CD8-positive, alpha-beta memory T cell (primary cell): ENCODE measurements at places on chromosomes 11 and 22. TPM values are rescaled to one million over a fixed set of nuclear protein-coding genes. Genes with fewer than 3 reads are reported as not detected.
A peak's percentile ranks its signal among the peaks of the same experiment; 100 is the strongest.

The TMX2 gene
- 131 TPM for total RNA-seq

- H3K27me3 ChIP-seq: no peaks in the 10 kb centered on the region
- DNase-seq: no peak
- H3K36me3 ChIP-seq: no peaks in the 10 kb centered on the region
- no peak overlapping the region for H3K4me3 ChIP-seq
- H3K4me1 ChIP-seq: no peaks in the 10 kb centered on the region
- no peak overlapping the region for H3K27ac ChIP-seq
These were observed 43.4 kb upstream of the PITPNB start for GRCh38 chr22:27962268-27963044.

GRCh38 chr22:45934659-45935341, 42.2 kb downstream of the WNT7B start:
- no peak for DNase-seq
- no peaks in the 10 kb centered on the region for H3K27me3 ChIP-seq
- no peak overlapping the region for H3K4me3 ChIP-seq
- no peak overlapping the region for H3K27ac ChIP-seq
- no peaks in the 10 kb centered on the region for H3K4me1 ChIP-seq

The OR51B2 gene
- total RNA-seq: not detected

- no peak overlapping the region for H3K27ac ChIP-seq
- no peaks in the 10 kb centered on the region for H3K36me3 ChIP-seq
- H3K4me1 ChIP-seq: no peaks in the 10 kb centered on the region
- H3K4me3 ChIP-seq: no peak overlapping the region
These were observed 410.8 kb upstream of the DDI1 start for GRCh38 chr11:103625624-103625965.

GRCh38 chr11:46667043-46667481, 33.4 kb downstream of the ARHGAP1 start:
- H3K27ac ChIP-seq: no peak overlapping the region
- no peaks in the 10 kb centered on the region for H3K27me3 ChIP-seq
- peaks cover 61% of the 10 kb centered on the region for H3K36me3 ChIP-seq
- no peak overlapping the region for H3K4me3 ChIP-seq
- DNase-seq: no peak
- H3K4me1 ChIP-seq: peaks cover 34% of the 10 kb centered on the region

- H3K27me3 ChIP-seq: no peaks in the 10 kb centered on the region
- no peak overlapping the region for H3K4me3 ChIP-seq
- no peak for DNase-seq
These were observed 5.1 kb downstream of the SNU13 start for GRCh38 chr22:41683616-41684015.

DNA sequence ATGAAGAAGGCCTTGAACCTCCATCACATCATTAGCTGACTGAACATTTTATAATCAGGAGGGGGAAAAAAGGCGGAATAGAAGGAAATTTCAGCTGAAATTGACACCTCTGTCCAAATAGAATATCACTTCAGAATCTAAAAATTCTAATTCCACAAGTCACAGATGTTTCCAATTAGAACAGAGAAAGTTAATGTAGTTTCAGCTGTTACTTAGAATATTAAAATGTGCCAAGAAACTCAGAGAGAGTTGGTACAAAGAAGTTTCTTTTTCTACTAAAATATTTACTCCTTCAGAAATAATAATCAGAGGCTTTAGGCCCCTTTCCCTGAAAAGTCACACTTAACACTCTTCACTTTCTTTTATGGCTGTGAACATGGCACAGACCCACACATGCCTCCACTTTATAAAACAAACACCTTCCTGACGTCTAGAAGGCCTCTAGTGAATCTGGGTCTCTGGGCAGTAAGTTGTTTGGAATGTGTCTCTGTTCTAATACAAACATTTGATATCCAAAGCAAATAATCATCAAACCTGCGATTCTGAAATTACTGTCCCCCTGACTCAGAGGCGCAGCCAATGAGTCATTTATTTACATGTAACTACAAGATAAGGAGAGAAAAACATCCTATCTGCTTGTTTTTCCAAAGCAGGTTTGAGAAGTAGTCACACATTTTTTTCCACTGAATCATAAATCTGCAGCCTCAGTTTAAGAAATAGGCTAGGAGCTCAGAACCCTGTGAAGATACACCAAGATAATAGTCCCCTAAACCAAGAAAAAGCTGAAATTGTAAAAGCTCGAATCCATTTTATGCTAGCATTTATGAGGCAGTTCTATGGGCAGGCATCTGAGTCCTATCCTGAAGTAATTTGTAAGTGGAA, 148.4 kb downstream of the ME3 start:
- no peak overlapping the region for H3K27ac ChIP-seq
- no peak overlapping the region for H3K4me3 ChIP-seq
- no peaks in the 10 kb centered on the region for H3K36me3 ChIP-seq
- H3K4me1 ChIP-seq: no peaks in the 10 kb centered on the region
- H3K27me3 ChIP-seq: no peaks in the 10 kb centered on the region

- H3K27me3 ChIP-seq: no peaks in the 10 kb centered on the region
- H3K36me3 ChIP-seq: no peaks in the 10 kb centered on the region
- no peak for DNase-seq
- no peaks in the 10 kb centered on the region for H3K4me1 ChIP-seq
These were observed 1499.3 kb downstream of the TBC1D22A start for GRCh38 chr22:48261706-48262105.

DNA sequence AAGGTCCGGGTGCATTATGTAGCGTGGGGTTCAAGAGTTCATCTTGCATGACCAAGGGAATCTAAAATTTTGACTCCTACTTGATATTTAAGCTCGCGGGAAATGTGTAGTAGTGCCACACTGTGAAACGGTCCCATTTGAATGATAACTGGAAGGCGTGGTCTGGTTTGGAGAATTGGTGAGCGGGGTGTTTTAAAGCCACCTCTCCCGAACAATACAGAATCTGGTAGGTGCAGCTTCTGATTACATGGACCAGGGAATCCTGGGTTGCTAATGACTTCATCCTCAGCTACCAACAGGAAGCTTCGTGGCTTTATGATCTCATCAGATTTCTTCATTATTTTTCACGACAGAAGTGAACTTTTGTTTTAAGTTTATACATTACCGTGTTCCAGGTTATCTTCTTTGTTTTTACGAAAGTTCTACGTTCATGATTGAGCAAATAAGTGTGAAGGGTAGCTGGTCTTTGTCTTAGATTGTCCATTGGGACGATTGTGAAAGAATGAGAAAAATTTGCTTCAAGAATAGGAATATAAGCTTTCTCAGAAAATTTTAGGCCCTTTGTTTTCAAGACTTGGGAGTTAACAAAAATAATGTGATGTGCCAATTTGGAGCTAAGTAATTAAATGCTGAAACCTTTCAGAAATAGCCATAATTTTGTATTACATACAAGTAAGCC, 1.7 kb downstream of the QSER1 start:
- peaks cover 20% of the 10 kb centered on the region for H3K4me1 ChIP-seq
- no peaks in the 10 kb centered on the region for H3K36me3 ChIP-seq
- H3K27ac ChIP-seq: peak overlapping the region; percentile 73

DNA sequence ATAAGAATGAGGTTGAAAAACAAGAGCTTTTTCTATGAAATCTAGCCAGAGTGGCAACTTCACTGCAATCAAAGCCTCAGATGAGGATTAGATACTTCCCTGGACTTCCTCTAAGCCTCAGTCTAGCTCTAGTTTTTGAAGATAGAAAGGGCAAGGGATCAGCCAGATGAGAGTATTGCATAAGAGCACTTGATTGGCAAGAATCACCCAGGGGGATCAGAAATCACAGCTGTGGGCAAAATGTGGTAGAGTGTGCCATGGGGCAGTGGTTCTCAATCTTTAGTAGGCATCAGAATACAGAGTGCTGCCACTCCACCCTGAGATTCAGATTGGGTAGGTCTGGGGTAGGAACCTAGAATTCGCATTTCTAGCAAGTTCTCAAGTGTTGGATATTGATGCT, 82.4 kb downstream of the EXT2 start:
- H3K27me3 ChIP-seq: no peaks in the 10 kb centered on the region
- H3K27ac ChIP-seq: no peak overlapping the region
- H3K4me1 ChIP-seq: no peaks in the 10 kb centered on the region
- DNase-seq: no peak
- no peak overlapping the region for H3K4me3 ChIP-seq
- H3K36me3 ChIP-seq: peaks cover 2% of the 10 kb centered on the region

DNA sequence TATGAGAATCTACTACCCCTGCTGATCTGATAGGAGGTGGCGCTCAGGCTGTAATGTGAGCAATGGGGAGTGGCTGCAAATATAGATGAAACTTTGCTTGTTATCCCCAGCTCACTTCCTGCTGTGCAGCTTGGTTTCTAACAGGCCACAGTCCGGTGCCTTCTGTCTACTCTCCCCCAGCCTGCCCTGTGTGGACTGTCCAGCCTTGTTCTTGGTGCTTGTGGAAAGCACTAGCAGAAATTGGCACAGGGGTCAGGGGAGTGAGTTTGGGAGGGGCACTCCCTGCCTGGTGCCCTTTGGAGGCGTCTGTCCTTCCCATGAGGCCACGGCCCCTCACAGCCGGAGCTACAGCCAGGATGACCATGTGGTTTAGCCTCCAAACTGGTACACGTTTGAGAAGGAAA, 14.3 kb downstream of the MOV10L1 start:
- H3K27ac ChIP-seq: no peak overlapping the region
- DNase-seq: no peak
- H3K4me3 ChIP-seq: no peak overlapping the region
- H3K4me1 ChIP-seq: no peaks in the 10 kb centered on the region

GRCh38 chr11:119341222-119342022, 739 bp upstream of the C1QTNF5 start:
- peaks cover 45% of the 10 kb centered on the region for H3K27me3 ChIP-seq
- H3K27ac ChIP-seq: no peak overlapping the region
- H3K4me1 ChIP-seq: peaks cover 5% of the 10 kb centered on the region
- no peaks in the 10 kb centered on the region for H3K36me3 ChIP-seq

The APOL1 gene
- total RNA-seq: 32.8 TPM

DNA sequence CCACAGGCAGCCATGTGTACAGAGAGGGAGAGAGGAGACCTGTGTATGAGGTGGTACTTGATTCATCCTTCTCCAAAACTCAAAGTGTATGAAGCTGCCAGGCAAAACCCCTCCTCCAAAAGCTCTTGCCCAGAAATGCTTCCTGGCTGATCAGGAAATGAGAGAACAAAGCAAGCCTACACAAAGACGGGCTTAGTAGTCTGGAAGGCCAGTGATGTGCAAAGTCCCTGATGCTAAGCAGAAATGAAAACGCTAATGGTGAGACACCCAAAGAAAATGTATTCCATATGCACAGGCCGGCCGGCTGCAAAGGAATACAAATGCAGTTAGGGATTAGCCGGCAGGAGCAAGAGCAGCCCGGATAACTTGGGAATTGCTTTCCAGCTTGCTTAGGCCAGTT, 234.9 kb upstream of the CADM1 start:
- DNase-seq: no peak
- no peaks in the 10 kb centered on the region for H3K27me3 ChIP-seq
- no peaks in the 10 kb centered on the region for H3K36me3 ChIP-seq
- H3K27ac ChIP-seq: no peak overlapping the region
- no peaks in the 10 kb centered on the region for H3K4me1 ChIP-seq
- H3K4me3 ChIP-seq: no peak overlapping the region

DNA sequence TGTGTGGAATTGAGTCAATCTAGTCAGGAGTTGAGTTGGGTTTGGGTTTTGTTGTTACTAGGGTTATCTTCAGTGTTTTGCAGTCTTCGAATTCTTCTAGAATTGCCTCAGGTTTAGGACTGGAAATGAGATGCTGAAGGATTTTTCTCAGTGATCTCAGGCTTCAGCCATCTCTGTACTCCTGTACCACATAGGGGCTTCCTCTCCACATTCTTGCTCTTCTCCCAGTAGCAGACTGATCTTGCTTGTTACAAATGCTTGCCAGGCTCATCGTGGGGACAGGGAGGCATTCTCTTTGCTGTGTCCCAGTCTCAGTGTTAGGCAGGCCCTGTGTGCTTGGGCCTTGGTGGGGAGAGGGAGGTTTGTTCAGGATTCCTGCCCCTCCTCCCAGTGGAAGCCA, 96.1 kb downstream of the LRRC32 start:
- H3K27me3 ChIP-seq: no peaks in the 10 kb centered on the region
- H3K4me1 ChIP-seq: no peaks in the 10 kb centered on the region
- DNase-seq: no peak
- H3K27ac ChIP-seq: no peak overlapping the region
- H3K36me3 ChIP-seq: no peaks in the 10 kb centered on the region

- H3K4me3 ChIP-seq: no peak overlapping the region
- no peaks in the 10 kb centered on the region for H3K27me3 ChIP-seq
- DNase-seq: no peak
- no peaks in the 10 kb centered on the region for H3K36me3 ChIP-seq
- no peaks in the 10 kb centered on the region for H3K4me1 ChIP-seq
These were observed 110.8 kb downstream of the ARHGAP8 start for GRCh38 chr22:44862981-44863860.

The TOMT gene
- not detected for total RNA-seq
